Pericardium fibroblast (primary cell): ENCODE measurements at places on chromosomes 3 and 15. TPM values are rescaled to one million over a fixed set of nuclear protein-coding genes. Genes with fewer than 3 reads are reported as not detected.

CKMT1A gene
- total RNA-seq, result not detected in 2 replicates

MEIS2 gene
- 55.2 and 72.2 TPM in 2 replicates for total RNA-seq

LSAMP gene
- 2.6 and 6.8 TPM in 2 replicates for total RNA-seq

CCR8 gene
- total RNA-seq, result not detected in 2 replicates

TTC23 gene
- 11.6 and 16.5 TPM in 2 replicates for total RNA-seq

PLSCR2 gene
- total RNA-seq, result not detected in 2 replicates

GRAMD2A gene
- 0.12 and 0.26 TPM in 2 replicates for total RNA-seq

CPN2 gene
- total RNA-seq, result not detected in 2 replicates

SLC26A6 gene
- 18.0 and 29.3 TPM in 2 replicates for total RNA-seq

ACKR4 gene
- 0.23 TPM in 1 of 2 replicates, not detected in the other for total RNA-seq

CCR9 gene
- total RNA-seq, result not detected in 2 replicates

GOLGA6D gene
- total RNA-seq, result not detected in 2 replicates

ZCWPW2 gene
- total RNA-seq, result 0.51 and 1.5 TPM in 2 replicates

GOLGA6L4 gene
- under 0.01 and 0.60 TPM in 2 replicates for total RNA-seq

EOMES gene
- total RNA-seq, result 0.09 and 0.35 TPM in 2 replicates

ASB14 gene
- total RNA-seq, result 0.23 TPM in 1 of 2 replicates, not detected in the other

C3orf70 gene
- total RNA-seq, result 0.34 and 4.3 TPM in 2 replicates

IL16 gene
- total RNA-seq, result 6.0 and 6.7 TPM in 2 replicates

TUSC7 gene
- total RNA-seq, result not detected in 2 replicates

GPR15 gene
- not detected in 2 replicates for total RNA-seq

CHRM5 gene
- total RNA-seq, result under 0.01 TPM in 2 replicates

PLSCR4 gene
- 65.5 and 162 TPM in 2 replicates for total RNA-seq

SYNM gene
- total RNA-seq, result 3.7 and 9.3 TPM in 2 replicates

PPM1M gene
- total RNA-seq, result 16.3 and 24.9 TPM in 2 replicates

RCN2 gene
- total RNA-seq, result 65.3 and 67.6 TPM in 2 replicates

ALS2CL gene
- 0.35 and 1.4 TPM in 2 replicates for total RNA-seq

MGLL gene
- 8.3 and 28.9 TPM in 2 replicates for total RNA-seq

KLHL40 gene
- total RNA-seq, result 0.17 TPM in 1 of 2 replicates, not detected in the other

IL17RB gene
- total RNA-seq, result not detected in 2 replicates

FAM107A gene
- total RNA-seq, result 2.6 and 7.7 TPM in 2 replicates
